ENCODE measurements at places on chromosomes 5 and 9.

DNA sequence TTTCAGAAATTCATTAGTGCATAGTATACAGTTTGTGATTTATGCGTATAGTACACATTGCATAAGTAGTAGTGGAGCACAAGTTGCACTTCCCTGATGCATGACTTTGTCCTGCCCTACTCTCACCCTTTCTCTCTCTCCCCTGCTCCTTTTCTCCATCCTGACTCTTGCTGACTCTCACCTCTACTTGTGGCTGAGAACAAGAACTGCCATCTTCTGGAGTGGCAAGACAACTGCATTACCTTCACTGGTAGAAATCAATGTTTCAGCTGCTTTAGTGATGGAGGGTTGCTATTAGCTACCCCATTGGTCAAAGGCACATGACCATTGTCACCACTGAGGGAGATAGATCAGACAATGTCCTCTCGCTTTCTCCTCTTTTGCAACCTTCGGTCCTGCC is 26.9 kb downstream of the SPEF2 start:
- DNase-seq: no peak

DNA sequence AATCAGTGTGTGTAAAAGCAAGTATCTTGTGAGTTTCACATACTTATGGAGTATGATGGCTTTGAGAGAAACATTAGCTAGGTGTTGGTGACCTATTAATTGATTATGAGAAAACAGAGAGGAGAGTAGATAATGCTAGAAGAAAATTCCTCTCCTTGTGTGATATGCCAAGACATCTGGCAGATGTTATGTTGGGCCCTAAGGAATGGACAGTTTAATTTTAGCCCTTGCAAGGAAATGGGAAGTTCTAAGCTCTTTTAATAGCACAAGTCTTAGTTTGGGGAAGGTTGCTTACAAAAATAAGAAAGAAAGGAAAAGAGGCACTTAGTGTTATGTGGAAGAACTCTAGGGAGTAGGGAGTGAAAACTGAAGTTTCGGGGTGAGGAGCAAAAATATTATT is 5.1 kb downstream of the ZNF462 start:
- no peak for DNase-seq

GRCh38 chr9:119509291-119509905 is 140.2 kb upstream of the BRINP1 start:
- no peak for DNase-seq

DNA sequence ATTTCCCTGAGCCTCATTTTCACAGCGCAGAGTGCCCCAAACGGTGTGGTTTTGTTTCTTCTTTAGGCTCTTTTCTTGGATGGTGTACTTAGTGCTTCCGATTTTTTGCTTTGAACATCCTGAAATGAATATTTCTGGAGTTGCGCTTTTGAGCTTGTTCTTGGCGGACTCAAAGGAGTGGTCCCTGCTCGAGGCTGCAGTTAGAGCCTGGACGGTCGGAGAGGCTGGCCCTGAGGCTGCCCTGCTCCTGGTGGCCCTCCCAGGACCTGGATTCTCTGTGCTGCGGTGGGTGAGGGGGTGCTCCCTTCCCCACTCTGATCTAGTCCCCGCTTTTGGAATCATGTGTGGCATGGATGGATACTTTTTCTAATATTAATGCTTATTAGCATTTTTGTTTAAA is 291.8 kb upstream of the IRX4 start:
- DNase-seq: no peak

- DNase-seq: no peak
These were observed 31.6 kb upstream of the RFK start for GRCh38 chr9:76425677-76426453.

- no peak for DNase-seq
These were observed 13.2 kb upstream of the ADGRD2 start for GRCh38 chr9:124437086-124437485.

DNA sequence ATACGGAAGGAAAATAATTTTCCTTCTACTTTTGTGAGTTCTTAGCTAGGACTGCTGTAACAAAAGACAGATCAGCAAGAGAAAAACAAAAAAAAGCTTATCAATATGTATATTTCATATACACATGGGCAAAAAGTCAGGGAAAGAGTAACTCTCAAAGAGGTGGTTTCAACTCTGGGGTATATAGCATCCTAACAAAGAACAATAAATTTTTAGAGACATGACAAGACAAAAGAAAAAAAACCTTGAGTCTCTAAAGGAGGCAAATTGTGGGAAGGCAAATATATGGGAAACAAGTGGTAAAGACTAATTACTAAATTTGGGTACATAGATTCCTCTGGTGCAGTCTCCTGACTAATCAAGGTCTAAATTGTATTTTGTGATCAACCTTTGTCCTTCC is 93.2 kb downstream of the C5orf15 start:
- no peak for DNase-seq

GRCh38 chr9:17062497-17062896 is 72.3 kb upstream of the CNTLN start:
- DNase-seq: no peak

DNA sequence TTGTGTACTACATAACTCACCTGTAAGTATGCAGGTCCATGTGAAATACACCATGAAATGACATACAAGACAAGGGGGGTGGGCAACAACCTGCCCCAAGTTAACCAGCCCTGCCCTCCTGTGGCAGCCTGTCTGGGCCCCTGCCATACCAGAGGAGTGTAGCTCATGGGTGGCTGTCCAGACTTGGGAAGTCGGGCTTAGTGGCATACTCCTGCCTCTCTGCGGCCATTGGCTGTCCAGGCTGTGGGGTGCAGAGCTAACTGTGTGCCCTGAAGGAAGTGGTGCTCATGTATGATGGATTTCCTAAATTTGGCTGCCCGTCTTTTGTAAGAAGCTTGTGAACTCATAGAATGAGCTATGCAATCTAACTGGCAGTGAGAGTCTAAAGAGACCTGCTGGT is 47.0 kb downstream of the GPR107 start:
- DNase-seq: no peak

All from AG08396 (cell line).